Stimulated activated CD4-positive, alpha-beta T cell treated with anti-CD3 and anti-CD28 coated beads, TNF-alpha, amount 100 ng/mL, for 1 hour (primary cell): ENCODE measurements at places on chromosomes 4 and X.

GRCh38 chr4:30950737-30951136 is 230.6 kb downstream of the PCDH7 start:
- DNase-seq: no peak

GRCh38 chrX:110667706-110668105 is 127.9 kb downstream of the CHRDL1 start:
- no peak for DNase-seq

GRCh38 chr4:129144755-129145206 is 48.8 kb downstream of the C4orf33 start:
- no peak for DNase-seq

DNA sequence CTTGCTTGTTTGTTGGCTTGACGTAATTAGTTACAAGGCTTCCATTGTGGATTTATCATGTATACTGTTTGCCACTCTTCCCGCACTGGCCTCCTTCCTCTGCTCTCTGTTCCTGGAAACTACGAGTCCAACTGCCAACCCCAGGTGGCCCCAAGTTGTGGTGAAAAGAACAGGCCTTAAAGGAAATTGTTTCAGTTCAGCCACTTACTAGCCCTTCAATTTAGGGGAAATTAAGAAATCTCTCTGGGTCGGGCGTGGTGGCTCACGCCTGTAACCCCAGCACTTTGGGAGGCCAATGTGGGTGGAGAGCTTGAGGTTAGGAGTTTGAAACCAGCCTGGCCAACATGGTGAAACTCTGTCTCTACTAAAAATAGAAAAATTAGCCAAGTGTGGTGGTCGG is 28.0 kb downstream of the RBM47 start:
- DNase-seq: no peak

DNA sequence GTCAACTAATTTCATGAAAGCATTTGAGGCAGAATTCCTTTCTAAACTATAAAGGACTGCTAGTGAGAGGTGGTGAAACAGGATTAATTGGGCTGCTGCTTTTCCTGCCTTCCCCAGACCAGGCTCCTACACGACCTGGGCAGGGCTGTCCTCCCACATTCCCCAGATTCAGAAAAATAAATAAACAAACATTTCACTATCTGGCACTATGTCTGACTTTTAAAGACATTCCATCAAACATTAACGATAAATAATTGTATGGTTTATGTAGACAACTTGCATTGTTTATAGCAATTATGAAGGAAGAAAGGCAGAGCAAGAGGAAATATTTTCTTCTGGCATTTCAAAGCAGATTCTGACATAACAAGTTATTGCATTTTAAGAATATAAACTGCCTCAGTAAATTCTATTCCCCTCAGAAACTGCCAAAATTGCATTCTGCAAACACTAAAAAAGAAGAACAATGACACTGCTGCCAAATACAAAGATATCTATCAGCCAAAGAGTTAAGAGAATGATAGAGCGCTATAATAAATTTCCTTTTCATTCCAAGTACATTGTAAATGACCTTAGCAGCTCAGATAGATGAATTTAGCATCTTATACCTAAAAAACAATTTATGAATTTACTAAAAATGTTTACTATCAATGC is 214.7 kb upstream of the INTU start:
- no peak for DNase-seq

DNA sequence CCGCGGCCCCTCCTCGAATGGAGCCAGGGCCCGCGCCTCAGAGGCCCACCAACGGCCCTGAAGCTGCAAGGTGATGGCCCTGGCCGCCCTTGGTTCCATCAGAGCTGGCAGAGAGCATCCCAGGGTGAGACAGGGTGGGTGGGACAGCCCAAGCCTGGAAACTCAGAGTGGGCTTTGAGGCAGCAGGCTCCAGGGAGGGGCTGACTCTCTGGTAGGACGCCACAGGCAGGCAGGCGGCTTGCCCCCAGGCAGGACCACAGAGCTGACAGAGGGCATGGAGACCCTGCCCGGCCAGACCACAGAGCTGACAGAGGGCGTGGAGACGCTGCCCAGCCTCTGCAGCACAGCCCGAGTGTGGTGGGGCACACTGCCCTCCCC is 4.8 kb downstream of the MYL5 start:
- DNase-seq: no peak

DNA sequence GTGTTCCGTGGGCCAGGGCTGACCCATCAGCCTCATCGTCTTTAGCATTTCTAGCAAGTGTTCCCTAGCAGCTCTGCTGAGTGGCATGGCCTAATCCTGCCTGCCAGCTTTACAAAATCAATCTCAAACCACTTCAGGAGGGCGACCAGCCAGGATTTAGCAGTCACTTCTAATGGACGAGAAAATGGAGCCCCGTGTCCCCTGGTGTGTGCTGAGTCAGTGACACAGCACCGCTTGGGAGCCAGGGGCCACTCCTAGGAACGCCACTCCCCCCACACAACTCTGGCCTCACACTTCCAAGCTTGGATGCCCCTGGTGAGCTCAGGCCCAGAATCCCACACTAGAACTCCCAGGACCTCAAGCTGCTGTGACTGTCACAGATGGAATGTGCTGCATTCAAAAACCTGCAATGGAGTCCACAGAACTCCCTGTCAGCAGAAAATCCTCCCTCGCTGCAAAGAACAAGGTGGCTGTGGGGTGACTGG is 311.2 kb upstream of the GATB start:
- no peak for DNase-seq

DNA sequence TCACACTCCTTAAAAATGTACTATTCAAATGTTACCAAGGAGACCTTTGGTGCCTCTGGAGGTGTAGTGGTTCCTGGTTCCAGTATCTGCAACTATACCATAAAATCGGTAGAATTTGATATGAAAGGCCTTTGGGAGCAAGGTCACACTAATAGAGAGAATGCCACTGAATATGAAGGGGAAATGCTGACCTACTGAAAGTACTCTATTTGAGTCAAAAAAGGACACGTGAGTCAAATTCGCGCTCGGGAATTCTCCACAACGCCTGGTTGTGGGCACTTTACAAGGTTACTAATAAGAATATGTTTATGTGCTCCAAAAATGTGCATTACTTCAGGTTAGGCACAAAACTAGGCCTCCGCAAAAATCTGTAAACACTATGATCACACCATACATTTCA is 39.5 kb upstream of the RELL1 start:
- no peak for DNase-seq

GRCh38 chrX:140090800-140091124 is 125.4 kb upstream of the CXorf66 start:
- no peak for DNase-seq

- no peak for DNase-seq
Measured at GRCh38 chr4:96448315-96448872, 608.5 kb downstream of the PDHA2 start.

- no peak for DNase-seq
Measured at GRCh38 chr4:141391771-141392170, 171.1 kb downstream of the ZNF330 start.

GRCh38 chr4:109574931-109575804 is 15.1 kb downstream of the MCUB start:
- no peak for DNase-seq
